NCI-H69 (cell line): ENCODE measurements at places on chromosomes 5 and 9.

GRCh38 chr5:39714036-39714698, 289.4 kb upstream of the DAB2 start:
- DNase-seq, result peak; percentile 27

DNA sequence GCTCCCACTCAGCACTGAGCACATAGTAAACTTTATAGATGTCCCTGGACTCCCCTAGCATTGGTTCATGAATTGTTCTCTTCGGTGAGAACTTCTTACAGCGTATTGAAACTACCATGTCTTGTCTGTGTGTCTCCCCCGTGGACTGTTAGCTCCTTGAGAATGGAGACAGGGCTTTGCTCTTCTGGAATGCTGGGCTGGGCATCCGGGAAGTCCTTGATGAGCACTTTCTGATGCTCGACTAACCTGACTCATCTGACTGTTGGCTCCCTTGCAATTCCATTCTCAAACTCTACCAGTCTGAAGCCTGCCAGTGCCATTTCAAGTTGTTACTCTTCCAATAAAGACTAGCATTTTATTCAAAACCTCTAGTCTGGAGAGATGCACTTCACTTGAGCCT, 15.0 kb upstream of the PFDN1 start:
- DNase-seq, result no peak

- no peak for DNase-seq
Measured at GRCh38 chr5:76763136-76763535, 47.2 kb downstream of the F2R start.

- DNase-seq, result peak; percentile 54
Measured at GRCh38 chr5:92687821-92688722, 892.9 kb downstream of the NR2F1-AS1 start.

GRCh38 chr9:70412832-70413463, 1.5 kb downstream of the KLF9 start:
- peak; percentile 84 for DNase-seq

- no peak for DNase-seq
Measured at GRCh38 chr9:137514691-137515337, 35.4 kb downstream of the PNPLA7 start.

- no peak for DNase-seq
Measured at GRCh38 chr5:53023969-53024368, 34.8 kb downstream of the ITGA2 start.

DNA sequence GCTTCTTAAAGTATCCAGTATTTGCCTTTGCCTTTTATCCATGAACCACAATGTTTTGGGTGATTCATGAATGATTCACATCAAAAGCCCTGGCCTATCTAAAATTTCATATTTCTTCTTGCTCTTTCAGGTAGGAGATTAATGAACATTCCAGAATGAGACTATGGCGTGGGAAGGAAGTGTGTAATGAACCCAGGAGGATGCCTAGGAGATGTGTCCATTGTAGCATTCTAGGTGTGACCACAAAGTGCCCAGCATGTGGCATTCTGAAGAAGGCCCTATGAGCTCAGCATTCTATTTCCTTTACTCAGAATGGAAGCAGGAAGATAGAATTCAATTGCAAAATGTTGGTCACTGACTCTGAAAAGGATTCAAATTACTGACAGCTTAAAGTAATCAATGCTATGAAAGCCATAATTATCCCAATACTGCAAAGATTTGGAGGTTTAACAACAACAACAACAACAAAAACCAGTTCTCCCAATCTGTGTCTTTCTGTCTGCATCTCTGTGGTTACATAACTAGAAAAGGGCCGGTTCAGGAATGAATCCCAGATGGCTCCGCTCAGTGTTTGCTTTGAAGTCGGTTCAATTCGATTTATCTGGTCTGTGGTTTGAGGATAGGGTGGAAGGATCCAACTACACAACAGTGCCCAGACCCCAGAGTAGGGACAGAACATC, 126.7 kb downstream of the FOXD1 start:
- peak; percentile 40 for DNase-seq

DNA sequence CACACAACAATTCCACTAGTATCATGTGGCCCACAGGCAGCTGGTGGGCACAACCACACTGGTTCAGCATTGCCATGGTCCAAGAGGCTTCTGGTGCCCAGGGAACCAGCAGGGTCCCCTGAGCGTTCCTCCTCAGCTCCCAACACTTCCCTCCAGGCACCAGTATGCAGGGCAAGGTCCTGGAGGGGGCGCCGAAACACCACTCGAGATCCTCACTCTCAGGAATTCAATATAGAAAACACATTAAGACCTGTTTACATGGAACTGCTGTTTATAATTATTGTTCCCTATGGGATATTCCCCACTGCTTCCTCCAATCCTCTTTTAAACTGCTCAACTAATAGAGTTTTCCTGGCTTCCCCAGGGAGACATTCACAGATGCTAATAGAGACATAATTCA, 91.9 kb upstream of the GABRP start:
- DNase-seq, result peak; percentile 67

GRCh38 chr9:18569941-18570630, 96.1 kb downstream of the ADAMTSL1 start:
- no peak for DNase-seq

DNA sequence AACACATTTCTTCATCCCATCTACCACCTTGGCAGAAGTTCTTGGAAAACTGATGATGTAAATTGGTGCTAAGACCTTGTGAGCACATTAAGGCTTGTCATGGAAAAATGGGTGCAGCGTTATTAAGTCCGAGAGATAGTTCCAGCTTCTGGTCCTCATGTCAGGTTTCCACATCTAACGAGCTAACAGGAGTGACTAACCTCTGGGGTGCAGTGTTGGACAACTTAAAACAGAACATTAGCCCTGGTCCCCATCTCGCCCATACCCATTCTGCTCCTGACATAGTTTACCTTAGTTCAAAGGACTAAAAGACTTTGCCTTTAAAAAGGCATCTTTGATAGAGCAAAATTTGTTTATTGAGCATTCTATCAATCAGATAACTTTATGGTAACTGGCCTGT, 128.0 kb downstream of the SLC1A3 start:
- peak; percentile 9 for DNase-seq

DNA sequence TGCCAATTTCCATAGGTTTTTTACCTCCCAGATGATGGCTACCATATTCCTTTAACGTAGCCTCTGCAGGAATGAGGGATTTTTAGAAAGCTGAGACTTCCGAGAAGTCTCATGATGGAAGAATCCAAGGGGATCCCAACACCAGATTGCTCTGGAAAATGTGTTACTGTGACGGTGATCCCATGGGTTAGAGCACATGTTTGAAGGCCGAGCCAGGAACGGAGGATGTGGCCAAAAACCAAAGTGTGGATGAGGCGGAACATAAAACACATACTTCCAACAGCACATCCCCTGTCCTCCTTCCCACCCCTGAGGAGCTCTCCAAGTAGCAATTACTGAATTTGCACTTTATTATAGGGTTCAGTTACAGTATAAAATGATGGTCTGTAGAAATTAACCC, 82.6 kb downstream of the GPR21 start:
- no peak for DNase-seq

- DNase-seq, result no peak
Measured at GRCh38 chr9:81132318-81132717, 557.0 kb downstream of the TLE1 start.

DNA sequence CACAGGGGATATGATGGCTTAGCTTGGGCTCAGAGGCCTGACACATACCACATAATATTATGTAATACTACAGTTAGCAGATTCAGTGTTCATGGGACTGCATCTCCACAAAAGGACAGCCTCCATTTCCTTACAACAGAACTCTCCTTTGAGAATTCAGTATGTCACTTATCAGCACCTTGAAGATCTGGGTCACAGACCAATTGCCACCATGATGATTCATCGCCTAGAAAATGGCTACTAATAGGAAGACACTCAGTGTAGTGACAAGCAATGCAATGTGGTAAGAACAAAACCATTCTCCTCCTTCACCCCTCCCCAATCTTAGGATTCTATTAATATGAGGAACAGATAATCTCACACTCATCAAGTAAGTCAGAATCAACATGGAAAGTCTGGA, 38.7 kb upstream of the PRLR start:
- DNase-seq, result no peak

DNA sequence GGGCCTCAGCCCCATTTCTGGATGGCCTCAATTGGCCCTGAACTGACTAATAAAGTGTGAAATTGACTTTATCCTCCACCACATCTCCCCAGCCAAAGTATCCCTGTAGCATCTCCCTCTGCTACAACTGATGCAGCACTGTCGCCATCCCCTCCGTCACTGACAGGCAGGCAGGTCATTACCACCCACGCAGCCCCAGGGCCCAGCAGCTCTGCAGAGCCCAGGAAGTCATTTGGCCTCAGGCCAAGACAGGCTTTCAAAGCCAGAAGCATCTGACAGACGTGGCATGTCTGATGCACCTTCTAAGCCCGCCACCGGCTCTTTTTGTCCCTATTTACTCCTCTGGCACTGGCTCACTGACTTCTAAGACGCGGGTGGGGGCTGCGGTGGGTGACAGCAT, 65.3 kb downstream of the ARHGEF37 start:
- DNase-seq, result peak; percentile 96

- peak; percentile 11 for DNase-seq
Measured at GRCh38 chr5:14102666-14103065, 40.5 kb upstream of the TRIO start.

DNA sequence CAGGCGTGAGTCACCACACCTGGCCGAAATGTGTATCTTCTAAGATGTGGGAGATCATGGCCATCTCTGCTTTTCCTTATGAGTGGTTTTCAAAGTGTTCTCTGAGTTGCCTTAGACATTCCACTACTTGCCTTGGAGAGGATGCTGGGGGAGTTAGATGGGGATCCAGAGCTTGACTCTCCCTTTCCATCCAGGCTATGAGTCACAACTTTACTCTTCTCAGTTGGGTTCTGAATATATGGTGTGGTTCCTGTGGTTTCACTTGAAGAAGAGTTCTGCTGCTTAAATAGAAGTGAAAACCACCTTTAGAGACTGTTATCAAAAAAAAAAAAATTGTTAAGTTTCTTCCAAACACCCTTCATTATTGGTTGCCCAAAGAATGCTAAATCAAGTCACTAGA, 217.6 kb downstream of the ZNF608 start:
- no peak for DNase-seq

DNA sequence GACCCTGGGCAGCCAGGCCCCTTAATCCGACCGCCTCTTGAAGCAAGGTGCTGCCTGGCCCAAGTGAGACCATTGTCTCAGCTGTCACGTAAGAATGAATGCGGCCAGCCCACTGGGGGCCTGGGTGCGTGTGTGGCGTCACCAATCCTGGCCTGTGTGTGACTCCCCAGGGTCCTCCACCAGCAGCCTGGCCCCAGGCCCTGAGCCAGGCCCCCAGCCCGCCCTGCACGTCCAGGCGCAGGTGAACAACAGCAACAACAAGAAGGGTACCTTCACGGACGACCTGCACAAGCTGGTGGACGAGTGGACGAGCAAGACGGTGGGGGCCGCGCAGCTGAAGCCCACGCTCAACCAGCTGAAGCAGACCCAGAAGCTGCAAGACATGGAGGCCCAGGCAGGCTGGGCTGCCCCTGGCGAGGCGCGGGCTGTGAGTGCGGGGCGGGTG, 124.2 kb downstream of the WNK2 start:
- DNase-seq, result no peak

- DNase-seq, result no peak
Measured at GRCh38 chr9:123586275-123586674, 230.3 kb downstream of the CRB2 start.

DNA sequence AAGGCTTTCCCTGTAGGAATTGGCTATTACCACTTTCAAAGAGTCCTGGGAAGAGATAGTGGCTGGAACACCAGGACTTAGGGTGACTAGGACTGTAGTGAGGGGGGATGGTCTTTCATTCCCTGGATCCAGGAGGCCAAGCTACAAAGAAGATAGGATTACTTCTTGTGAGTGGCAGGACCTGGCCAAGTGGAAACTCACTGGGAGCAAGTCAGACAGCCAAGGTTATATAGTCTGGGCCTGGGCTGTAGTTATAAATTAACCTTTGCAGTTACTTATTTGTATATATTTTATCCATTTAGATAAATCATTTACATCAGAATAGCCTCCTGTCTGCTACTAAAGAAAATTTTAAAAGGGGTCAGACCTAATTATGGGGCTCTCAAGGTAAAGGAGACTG, 124.3 kb downstream of the TLR4 start:
- DNase-seq, result no peak

- DNase-seq, result no peak
Measured at GRCh38 chr5:155492191-155492590, 478.6 kb downstream of the KIF4B start.

- no peak for DNase-seq
Measured at GRCh38 chr5:40828021-40828631, 6.9 kb downstream of the RPL37 start.

DNA sequence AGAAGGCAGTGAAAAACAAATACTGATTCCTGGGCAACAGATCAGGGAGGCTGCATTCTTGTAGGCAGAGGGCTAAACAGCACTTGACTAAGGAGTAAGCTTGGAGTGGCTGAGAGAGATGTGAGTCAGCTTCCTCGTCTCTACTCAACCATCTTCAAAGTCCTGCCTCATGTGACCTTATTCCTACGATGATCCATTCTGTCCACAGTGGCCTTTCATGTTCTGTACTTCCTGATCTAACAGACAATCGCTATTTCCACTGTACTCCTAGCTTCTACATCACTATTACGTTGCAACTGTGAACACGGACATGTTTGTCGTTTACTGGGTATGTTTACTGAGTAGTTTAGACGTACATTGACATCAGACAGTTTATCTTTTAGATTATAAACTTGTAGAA, 365.4 kb downstream of the ARL15 start:
- DNase-seq, result no peak

DNA sequence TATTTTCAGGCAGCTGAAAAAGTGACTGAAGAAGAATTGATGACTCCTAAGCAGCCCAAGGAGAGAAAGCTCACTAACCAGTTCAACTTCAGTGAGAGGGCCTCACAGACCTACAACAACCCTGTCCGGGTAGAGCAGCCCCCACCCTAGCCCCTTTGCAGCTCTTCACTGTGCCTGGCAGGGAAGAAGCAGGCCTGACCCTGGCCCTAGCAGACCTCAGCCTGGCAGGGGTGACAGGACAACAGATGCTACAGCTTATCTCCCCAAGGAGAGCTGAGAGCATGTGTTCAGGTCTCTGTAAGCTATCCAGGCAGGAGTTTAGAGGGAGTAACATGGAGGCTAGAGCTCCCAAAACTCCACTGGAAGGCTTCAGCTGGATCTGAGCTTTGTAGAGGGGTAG, 31.8 kb downstream of the DNAI1 start:
- no peak for DNase-seq

- no peak for DNase-seq
Measured at GRCh38 chr9:93127395-93127911, 6.6 kb downstream of the NINJ1 start.

- DNase-seq, result no peak
Measured at GRCh38 chr9:111863636-111864035, 33.0 kb upstream of the UGCG start.

GRCh38 chr5:169121630-169122420, 179.1 kb downstream of the SLIT3 start:
- DNase-seq, result no peak

- DNase-seq, result peak; percentile 75
Measured at GRCh38 chr5:96968614-96969013, 32.7 kb downstream of the LNPEP start.

DNA sequence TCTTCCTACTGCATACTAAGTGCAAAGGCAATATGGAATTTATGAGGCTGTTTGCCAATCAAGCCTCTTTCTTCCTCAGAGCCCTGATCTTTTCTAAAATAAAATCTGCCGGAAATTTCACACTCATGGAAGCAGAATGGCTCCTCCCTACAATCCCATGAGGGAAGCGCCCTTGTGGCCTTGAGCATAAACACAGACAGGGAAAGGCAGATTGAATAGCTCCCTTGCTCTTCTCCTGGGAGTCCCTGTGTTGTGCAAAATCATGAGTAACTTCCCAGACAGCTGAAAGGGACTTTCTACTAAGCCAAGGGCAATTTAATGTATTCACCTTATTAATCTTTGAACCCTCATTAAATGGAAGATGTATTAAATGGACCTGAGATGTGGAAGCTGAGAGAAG, 226.1 kb upstream of the PIK3R1 start:
- DNase-seq, result peak; percentile 58
